ENCODE measurements at places on chromosomes 12 and 14.

- no peak for DNase-seq
Measured at GRCh38 chr14:93059917-93060545, 55.7 kb downstream of the ITPK1 start.

DNA sequence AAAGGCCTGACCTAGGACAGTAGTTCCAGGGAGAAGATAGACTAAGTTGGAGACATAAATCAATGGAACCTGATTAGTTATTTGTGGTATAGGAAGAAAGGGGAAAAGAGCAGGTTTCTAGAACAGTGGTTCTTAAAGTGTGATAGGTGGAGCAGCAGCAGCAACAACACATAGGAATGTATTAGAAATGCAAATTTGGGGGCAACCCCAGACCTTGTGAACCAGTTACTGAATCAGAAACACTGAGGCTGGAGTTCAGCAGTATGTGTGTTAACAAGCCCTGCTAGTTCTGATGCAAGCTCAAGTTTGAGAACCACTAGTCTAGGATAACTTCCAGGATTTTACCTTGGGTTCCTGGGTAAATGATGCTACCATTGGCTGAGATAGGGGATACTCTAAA lies 308.7 kb downstream of the EMP1 start:
- no peak for DNase-seq

GRCh38 chr12:66493819-66494218 lies 185.1 kb downstream of the GRIP1 start:
- DNase-seq, result no peak

- DNase-seq, result no peak
Measured at GRCh38 chr12:19894803-19895202, 455.5 kb downstream of the AEBP2 start.

GRCh38 chr12:12474931-12475795 lies 87.5 kb downstream of the DUSP16 start:
- no peak for DNase-seq

DNA sequence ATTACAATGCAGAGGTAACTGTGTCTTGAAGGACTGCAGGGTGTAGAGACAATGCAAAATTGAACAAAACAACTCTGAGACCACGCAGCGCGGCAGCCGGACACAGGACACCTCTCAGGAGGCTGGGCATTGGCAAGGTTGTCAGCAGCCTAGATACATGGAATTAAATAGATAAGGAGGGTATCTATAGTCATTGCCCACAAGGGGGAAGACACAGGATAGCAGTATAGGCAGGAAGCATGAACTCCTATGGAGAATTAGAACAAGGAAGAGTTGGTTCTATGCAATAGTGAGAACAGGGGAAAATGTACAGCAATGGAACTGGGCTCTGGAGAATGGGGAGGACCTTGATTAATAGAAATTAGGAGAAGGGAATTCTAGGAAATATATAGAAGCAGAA lies 164.1 kb downstream of the C12orf42 start:
- no peak for DNase-seq

DNA sequence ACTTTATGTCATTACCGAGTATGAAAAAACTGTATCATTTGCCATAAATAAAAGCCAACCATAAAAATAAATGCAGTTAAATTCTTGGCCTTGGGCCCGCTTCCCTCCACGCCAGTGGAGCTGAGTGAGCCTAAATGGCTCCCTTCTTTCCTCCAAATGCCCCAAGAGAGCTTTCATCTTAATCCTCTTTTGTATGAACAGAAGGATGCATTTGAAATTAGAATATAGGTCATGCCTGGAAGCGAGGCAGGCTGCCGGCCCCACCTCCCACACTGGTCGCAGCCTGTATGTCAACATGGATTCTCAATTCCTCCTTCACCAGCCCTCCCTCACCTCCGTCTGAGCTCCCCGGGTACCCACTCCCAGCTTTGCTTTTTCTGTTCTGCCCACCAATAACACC lies 245.7 kb downstream of the SLC15A4 start:
- DNase-seq, result no peak

- DNase-seq, result no peak
Measured at GRCh38 chr12:58443273-58443980, 476.9 kb downstream of the LRIG3 start.

Data from NCI-H187 (cell line).